ENCODE measurements at places on chromosomes 16 and 17.

DNA sequence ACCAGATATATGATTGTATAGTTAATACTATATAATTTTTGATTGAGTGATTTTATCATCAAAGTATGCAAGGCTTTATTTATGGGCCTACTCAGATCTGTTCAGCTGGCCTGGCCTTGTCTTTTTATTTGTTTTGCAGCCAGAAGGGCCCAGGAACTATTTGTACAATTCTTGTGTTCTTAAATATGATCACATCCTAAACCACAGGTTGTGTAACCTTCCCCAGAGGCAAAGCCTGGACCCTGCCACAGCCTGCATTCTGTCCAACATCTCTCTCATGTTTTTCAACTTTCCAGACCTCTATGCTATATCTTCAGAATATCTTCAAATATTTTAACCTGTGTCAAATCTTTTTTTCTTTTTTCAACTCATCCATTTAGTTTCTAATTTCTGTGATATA, 410.4 kb upstream of the MON1B start:
- DNase-seq: no peak

- DNase-seq: peak; percentile 3
These were observed 22.6 kb upstream of the CBFA2T3 start for GRCh38 chr16:88999457-89000206.

- DNase-seq: no peak
These were observed 9.4 kb downstream of the EVPL start for GRCh38 chr17:76017481-76018339.

GRCh38 chr16:89375686-89376085, 114.7 kb downstream of the ANKRD11 start:
- no peak for DNase-seq

- DNase-seq: no peak
These were observed 9.7 kb downstream of the ZG16B start for GRCh38 chr16:2839650-2840450.

- DNase-seq: no peak
These were observed 457.7 kb upstream of the MAF start for GRCh38 chr16:80058214-80058613.

GRCh38 chr16:337975-338575, 14.4 kb downstream of the AXIN1 start:
- no peak for DNase-seq

GRCh38 chr16:2339521-2340484, 725 bp downstream of the ABCA3 start:
- DNase-seq: peak; percentile 18

DNA sequence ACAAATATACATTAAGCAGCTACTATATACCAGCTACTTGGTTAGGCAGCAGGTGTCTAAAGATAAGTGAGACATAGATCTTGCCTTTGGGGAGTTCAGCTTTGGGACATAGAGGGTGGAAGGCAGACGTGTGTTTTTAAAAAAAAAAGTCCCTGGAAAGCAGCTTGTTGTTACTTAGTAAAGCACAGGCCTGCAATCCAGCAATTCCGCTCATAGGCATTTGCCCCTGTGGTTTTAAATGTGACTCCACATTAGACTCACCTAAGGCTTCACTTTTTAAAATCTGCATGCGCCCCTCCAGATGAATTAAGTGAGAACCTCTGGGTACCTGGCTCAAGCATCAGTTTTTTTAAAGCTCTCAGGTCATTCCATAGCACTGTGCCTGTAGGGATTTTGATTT, 7.2 kb upstream of the MLYCD start:
- DNase-seq: no peak

DNA sequence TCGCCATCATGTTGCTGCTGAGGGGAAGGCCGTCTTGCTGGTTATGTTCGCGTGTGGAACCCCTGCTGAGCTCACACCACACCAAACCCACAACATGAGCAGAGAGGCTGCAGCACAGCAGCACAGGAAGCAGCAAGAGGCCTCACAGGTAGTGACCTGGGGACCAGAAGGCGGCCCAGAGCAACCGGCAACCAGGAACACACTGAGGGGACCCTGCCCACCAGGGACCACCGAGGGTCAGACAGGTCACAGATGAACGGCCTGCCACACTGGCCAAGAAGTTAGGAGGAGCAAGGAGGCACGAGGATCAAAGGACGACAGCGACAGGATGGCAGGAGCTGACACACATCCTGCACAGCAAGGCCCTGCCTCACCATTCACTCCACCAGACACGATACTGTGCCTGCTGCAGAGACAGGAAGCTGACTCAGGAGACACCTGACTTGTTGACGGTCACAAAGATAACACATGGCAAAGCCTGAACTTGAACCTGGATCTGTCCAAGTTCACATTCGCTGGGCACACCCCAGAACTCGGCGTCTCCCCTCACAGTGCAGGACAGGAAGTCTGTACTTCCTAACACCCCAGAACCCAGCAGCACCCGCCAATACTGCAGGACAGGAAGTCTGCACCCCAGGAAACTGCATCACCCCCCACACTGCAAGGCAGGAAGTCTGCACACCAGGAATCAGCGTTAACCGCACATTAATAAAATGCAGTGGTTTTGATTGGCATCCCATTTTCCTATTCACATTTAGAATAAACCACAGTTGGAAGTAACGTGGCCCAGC, 98.5 kb downstream of the ZNF778 start:
- DNase-seq: peak; percentile 64

DNA sequence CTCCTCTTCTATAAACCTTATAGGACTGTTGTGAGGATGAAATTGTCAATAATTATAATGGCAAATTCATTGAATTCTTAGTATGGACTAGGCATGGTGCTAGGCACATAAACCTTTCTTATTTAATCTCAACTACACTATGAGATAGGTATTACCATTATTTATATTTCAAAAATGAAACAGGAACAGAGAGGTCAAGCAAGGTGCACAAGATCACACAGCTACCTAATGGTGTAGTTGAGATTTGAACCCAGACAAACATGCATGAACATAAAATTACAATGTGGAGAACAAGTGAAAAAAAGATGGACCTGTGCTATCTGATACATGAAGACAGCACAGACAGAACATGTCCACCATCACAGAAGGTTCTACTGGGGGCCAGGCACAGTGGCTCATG, 156.7 kb downstream of the AXIN2 start:
- DNase-seq: no peak

DNA sequence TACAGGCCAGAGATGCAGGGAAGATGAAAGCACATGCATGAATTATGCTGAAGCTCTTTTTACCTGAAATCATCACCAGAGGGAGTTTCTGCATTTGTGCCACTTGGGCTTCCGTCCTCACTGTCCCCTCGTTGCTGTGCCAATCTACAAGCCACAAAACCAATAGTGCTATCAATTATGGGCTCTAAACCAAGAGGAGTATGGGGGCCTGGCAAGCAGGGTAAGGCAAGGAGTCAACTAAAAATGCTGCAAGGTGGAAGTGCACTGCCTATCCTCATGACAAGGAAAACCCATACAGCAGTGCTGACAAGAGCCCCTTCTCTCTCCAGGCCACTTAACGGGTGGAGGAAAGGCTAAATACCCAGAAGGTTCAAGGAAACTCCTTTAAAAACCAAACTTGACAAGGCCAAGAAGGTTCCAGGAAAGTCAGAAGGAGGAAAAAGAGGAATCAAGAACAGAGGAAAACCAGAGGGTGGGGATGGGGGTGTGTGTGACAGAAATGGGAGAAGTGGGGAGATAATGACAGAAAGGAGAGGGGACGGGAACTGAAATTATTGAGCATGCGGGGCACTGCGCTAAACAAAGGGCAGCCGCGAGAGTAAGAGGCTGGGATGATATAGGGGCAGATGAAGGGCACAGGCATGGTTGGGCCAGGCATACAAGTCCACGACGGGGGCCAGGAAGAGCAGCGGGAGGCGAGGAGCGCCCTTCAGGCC, 674 bp downstream of the C17orf75 start:
- DNase-seq: peak; percentile 42

DNA sequence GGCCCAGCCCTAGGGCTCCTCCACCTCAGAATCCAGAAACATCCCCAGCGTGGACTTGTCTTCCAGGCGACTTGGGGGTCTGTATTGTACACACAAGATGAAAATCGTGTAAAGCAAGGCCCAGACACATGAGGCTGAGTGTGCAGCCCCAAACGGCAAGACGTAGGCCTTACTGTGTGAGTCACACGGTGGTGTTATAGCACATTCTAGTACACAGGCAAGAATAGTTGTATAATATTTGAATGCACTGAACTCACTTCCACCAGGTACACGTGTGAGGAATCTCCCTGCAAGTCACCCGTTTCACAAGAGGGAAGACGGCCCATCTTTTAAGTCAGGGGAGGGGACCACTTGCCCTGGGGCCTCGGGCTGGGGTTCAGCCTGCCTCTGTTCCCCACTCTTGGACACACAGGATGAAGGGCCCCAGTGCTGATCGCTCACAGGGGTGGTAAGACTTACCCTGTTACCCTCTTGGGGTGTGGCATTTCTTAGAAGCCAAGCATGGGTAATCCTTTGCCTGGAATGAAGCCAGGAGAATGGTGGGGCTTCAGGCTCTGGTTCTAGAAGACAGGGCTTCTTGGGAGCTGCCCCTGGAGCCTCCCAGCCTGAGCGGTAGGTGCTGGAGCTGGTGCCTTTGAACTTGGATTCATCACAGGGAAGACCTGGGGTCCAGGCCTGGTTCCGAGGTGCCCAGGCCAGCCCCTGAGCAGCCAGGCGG, 71.3 kb downstream of the SREBF1 start:
- DNase-seq: no peak

- DNase-seq: no peak
These were observed 18.4 kb downstream of the PLCG2 start for GRCh38 chr16:81797443-81797842.

DNA sequence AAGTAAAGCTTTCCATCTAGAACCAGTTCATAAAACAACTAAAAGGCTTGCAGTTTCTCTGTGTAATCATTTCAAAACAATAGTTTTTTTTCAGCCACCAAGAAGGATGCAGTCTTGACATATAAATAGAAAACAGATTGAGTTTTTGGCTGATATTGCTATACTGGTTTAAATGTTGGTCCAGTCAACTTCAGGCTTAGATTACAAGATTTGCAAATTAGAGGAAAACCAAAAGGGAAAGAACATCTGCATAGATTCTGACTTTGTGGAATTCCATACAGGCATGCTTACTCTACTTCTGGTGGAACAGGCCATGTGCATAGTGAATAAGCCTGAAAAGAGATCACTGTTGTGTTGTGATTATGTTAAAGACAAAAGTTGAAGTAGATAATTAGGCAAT, 150.3 kb downstream of the BCAS3 start:
- no peak for DNase-seq

DNA sequence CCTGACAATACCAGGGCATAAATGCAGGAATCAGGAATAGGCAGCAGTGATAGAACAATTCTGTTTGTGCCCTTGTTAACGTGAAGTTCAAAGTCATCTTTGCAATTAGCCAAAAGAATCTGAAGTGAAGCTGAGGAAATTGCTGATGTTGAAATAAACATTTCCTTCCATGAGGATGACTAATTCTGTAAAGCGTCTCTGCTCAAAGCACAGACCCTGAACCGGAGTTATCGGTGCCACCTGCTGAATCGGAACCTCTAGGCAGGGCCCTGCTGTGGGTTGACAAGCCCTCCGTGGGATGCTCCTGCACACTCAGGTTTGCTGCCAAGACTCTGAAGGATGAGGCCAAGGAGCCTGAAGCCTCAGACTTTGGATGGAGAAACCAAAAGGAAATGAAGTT, 37.0 kb upstream of the CDH1 start:
- DNase-seq: no peak

- DNase-seq: no peak
These were observed 152.4 kb downstream of the IRX5 start for GRCh38 chr16:55083052-55083451.

DNA sequence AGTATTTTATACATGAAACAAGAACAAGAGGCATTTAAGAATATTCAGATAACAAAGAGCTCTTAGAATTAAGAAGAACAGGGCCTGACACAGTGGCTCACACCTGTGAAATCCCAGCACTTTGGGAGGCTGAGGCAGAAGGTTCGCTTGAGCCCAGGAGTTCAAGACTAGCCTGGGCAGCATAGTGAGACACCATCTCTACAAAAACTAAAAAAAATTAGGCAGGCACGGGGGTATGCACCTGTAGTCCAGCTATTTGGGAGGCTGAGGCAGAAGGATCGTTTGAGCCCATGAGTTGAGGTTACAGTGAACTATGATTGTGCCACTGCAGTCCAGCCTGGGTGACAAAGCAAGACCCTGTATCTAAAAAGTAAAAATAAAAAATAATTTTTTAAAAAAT, 12.5 kb upstream of the BRIP1 start:
- no peak for DNase-seq

- peak; percentile 90 for DNase-seq
These were observed 17.6 kb downstream of the DUS2 start for GRCh38 chr16:68040506-68041288.

DNA sequence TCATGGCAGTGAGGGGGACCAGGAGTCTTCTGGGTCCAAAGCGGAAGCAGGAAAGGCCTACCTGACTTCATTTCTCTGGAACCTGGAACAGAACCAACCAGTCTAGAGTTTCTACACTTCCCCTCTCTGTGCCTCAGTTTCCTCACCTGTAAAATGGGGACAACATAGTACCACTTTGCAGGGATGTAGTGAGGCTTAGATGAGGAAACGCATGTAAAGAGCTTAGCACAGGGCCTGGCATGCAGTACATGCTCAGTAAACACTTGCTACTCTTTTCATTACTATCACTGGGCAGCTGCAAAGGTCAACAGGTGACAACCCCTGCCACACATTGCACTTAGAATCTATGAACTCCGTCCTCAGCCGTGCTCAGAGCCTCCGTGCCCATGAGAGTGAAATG, 24.2 kb downstream of the MYO15A start:
- no peak for DNase-seq

- no peak for DNase-seq
These were observed 25.5 kb downstream of the BAIAP2 start for GRCh38 chr17:81060416-81060815.

DNA sequence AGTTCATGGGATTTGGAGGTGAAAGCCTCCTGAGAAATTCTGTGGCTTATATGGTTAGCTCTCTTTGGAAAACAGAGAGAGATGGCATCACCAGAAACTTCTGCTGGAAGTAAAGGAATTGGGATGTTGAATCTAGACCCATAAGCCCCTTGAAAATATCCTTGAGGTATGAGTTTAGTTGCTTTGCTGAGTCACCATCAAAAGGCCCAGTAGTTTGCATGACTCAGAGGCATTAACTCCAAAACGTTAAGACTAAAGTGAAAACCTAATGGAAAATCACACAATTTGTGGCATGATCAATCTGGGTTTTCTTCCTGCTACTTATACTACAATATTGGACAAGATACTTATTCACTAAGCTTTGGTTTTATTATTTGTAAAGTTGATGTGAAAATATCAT, 349.2 kb upstream of the SALL1 start:
- no peak for DNase-seq

- no peak for DNase-seq
These were observed 348 bp upstream of the FTSJ3 start for GRCh38 chr17:63827801-63828221.

GRCh38 chr16:17367923-17368322, 102.8 kb downstream of the XYLT1 start:
- no peak for DNase-seq

- DNase-seq: no peak
These were observed 329 bp downstream of the SMARCD2 start for GRCh38 chr17:63842173-63842539.
